ENCODE measurements at places on chromosomes 13 and 19.

GRCh38 chr13:109938255-109938936, 152.0 kb upstream of the IRS2 start:
- DNase-seq = no peak

DNA sequence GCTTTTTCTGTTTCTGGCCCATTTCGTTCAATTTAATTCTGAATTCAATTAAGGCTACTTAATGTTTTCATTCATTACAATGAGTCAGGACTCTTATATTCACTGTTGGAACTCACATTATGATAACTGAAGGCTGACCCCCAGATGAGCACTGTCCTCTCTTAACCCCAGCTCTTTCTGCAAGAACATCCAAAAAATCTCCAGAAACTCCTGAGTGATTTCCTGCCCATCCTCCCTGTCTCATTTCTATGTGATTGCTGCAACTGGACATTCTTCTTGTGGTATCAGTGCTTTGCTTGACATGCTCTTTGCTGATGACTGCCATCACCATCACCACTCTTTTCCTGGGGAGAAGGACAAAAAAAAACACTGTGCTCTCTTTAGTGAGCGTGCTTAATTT, 240.3 kb downstream of the SPRY2 start:
- no peak for DNase-seq

DNA sequence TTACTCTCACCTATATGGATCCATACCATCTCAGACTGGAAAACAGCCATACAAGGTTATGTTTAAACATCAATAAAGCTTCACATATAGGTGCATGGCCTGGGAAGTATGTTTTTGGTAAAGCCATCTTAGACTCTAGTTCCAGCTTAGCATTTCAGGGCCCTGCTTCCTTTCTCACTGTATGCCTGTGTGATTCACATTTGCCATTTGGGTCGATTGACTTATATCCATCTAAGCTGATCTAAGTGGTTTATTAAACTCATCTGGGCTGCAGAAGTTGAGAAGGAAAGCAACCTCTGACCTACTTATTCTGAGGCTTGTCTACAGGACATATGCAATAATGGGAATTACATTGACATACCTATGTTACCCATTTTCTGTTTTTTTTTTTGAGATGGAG, 33.5 kb downstream of the ZNF506 start:
- DNase-seq = no peak

GRCh38 chr13:93744886-93745285, 518.3 kb downstream of the GPC6 start:
- no peak for DNase-seq

GRCh38 chr19:28843761-28844492, 369.0 kb downstream of the UQCRFS1 start:
- DNase-seq = no peak

GRCh38 chr19:51320280-51320657, 8.8 kb downstream of the IGLON5 start:
- DNase-seq = no peak
